ENCODE measurements at places on chromosomes 12 and 14. TPM values are rescaled to one million over a fixed set of nuclear protein-coding genes. Genes with fewer than 3 reads are reported as not detected.

DNA sequence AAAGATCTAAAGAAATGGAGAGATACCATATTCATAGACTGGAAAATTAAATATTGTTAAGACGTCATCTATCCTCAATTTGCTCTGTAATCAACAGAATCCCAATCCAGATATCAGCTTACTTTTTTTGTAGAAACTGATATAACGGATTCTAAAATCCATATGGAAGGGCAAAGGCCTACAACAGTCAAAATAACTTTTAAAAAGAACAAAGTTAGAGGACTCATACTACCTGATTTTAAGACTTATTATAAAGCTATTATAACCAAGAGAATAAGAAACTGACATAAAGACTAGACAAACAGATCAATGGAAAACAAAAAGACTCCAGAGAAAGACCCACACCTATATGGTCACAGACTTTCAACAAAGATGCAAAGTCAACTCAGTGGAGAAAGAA is 6.0 kb downstream of the DDX24 start:
- DNase-seq = no peak

DNA sequence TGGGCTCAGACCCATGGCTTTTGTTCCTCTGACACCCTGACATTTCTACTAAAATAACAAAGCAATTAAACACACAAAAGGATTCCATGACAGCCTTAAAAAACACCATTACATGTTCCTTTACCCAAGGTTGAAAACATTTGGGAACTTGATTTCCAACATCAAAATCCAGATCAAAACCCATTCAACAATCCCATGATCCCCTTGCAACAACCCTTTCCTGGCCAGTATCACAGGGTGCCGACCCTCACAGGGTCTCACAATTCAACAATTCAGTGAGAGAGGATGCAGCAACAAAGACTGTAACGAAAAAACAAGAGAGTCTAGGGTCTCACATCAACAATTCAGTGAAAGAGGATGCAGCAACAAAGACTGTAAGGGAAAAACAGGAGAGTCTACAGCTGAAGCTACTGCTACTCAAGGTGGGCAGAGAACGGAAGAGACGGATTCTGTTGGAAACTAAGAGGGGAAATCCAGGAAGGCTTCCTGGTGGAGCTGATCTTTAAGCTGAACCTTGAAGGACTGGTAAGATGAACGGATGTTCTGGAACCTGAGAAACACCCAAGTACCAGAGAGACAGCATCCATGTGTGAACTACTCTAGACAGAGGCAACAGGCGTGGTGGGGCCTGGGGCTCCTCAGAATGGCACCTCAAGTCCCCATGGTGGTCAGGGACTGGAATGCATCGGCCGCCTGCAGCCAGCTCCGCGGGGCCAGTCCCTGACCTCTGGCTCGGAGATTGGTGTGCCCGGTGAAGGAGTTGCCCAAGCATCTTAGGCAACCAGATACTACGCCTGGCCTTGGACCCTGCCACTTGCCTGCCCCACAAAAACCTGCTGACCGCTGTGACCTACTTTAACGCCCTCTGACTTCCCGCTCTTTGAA is 22.7 kb upstream of the ZFP36L1 start:
- DNase-seq = no peak

GRCh38 chr12:32549675-32550079 is 129.4 kb upstream of the DNM1L start:
- no peak for DNase-seq

GPR68 gene
- total RNA-seq = 11.6 TPM

GRCh38 chr12:16130343-16130742 is 147.1 kb downstream of the SLC15A5 start:
- no peak for DNase-seq

- peak; percentile 20 for DNase-seq
These were observed 23.6 kb upstream of the USP44 start for GRCh38 chr12:95574799-95575452.

DNA sequence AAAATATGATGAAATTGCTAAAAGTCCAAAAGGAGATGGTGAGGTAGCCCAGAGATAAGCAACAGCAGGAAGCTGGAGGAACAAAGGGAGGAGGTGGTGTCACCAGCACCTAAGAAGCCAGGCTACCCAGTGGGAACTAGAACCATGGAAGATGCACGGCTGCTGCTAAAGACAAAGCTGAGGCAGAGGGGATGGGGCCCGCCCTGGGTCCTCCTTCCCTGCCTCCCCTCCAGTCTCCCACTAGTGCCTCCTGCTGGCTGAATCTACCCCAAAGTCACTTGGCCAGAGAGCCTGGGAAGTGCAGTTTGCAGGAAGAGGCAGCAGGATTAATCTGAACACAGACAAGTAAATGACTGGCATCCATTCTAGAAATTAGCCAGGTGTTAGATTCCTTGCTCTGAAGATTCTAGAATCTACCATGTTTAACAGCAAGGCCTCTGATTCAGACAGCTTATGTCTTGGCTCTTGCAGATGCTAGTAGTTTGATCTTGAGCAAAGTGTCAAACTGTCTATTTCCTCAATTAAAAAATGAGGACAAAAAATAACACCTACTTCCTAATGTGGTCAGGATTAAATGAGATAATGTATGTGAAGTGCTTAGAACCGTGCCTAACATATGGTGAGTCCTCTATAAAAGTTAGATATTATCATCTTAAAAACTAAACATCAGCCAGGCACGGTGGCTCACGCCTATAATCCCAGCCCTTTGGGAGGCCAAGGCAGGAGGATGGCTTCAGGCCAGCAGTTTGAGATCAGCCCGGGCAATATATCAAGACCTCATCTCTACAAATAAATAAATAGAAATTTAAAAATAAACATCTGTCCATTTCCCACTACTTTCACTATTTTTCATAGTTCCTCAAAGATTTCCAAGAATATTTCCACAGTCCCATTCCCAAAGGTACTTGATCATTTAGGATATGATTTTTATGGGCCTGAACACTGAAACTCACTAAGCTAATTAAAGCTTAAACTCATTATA is 5.8 kb upstream of the LRP10 start:
- DNase-seq = no peak

DNA sequence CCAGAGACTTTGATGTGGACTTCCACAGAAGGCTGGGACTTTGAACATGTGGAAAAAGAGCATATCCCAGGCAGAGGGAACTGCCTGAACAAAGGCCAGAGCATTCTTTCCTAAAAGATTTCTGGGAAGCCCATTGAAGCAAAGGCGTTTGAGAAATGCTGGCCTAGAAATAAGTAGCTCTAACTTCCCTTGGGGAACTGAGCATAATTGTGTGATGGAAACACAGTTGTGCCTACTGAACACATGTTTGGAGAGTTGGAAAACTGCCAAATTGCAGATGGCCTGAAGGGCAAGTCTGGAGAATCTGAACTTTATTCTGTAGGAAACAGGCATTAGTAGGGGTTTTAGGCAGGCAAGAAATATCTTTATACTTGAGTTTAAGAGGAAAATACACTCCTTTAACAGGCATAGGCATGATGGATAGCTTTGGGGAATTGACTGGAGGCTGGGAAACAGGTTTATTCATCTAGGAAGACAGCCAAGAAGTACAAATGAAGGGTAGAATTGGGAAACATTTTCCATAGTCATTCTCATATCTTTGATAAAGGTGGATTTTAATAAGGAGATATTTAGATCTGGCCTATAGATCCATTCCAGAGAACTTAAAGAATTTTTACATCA is 134.1 kb downstream of the TPH2 start:
- DNase-seq = no peak

DNA sequence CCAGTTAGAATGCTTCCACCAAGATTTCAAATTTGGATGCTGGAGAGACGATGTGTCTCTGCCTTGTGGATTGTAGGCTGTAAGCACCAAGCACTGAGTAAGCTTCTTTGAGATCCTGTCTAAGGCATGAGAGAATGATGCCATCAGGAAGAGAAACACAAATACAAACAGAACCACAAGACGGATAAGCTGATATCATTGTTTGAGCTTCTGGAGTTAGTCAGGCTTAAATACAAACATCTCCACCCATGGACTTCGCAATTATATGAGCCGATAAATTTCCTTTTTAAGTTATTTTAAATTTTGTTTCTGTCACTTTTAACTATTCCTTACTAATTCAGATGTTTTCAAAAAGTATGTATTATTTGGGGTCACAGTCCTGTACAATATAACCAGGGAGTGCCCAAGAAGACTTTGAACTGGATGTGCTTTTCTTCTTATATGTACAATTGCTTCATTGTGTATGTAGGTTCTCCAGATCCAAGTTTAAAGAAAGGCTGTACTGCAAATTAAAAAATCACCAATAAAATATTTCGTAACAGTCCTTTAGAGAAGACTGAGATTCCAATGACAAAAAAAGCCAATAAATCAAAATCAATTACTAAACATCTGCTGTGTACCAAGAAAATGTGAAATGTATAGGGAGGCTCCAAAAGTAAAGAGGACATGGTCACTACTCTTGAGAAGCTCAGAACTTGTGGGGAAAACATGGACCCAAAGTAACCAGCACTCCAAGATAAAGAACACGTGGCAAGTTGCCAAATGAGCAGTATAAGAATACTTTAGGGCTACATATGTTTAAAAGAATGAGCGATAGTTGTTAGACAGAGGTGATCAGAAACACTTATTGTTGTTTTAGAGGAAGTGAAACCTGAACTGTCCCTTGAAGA is 274.1 kb downstream of the ADAMTS20 start:
- peak; percentile 43 for DNase-seq

DNA sequence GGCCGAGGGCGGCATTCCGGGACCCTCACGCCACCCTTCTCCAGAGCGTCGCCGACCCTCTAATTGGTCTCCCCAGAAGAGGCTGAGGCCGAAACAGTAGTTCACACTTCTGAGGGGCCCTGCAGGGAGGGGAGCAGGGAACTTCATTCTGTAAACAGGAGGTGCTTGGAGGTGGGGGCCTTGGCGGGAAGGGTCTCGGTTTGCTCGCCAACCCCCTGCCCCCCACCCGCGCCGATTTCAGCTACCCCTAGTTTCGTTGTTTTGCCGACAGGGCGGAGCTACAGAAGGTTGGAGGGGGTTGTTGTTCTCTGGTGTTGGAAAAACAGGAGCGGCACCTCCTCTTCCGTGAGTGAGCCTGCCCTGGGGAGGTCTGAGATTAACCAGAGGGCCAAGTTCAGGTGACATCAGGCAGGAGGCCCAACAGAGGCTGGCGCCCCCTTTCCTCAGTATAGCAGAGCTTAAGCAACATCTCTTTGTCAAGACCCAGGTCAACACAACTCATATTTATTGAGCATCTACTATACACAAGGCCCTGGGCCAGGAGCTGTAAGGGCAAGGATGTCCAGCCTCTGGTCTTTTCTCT is 682 bp downstream of the ERBB3 start:
- DNase-seq = no peak

DNA sequence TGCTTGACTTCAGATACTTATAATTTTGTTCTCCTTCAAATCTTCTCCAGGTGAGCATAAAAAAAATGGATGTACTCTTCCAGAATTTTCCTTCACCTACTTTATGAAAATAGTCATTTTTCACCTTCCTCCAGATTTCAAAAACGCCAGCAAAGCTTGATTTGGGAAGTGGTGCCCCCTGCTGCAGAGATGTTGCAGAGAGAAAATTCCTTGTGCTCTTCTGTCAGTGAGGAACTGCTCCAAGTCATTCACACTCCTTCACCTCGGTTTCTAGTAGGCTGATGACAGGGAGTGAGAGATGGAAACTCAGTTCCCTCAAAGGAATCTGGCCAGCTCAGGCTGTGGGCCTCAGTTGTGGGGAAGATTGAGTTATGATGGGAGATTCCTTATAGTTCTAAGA is 24.2 kb upstream of the RNASE3 start:
- DNase-seq = no peak

GRCh38 chr12:105935106-105935505 is 203.6 kb downstream of the NUAK1 start:
- peak; percentile 25 for DNase-seq

RNASE7 gene
- not detected for total RNA-seq

- no peak for DNase-seq
These were observed 70.2 kb upstream of the EGLN3 start for GRCh38 chr14:34021096-34021495.

RNASE1 gene
- 6.0 TPM for total RNA-seq

OAS2 gene
- 5.1 TPM for total RNA-seq

SLC6A12 gene
- 3.4 TPM for total RNA-seq

STAT6 gene
- 44.4 TPM for total RNA-seq

HHIPL1 gene
- 2.5 TPM for total RNA-seq

DNA sequence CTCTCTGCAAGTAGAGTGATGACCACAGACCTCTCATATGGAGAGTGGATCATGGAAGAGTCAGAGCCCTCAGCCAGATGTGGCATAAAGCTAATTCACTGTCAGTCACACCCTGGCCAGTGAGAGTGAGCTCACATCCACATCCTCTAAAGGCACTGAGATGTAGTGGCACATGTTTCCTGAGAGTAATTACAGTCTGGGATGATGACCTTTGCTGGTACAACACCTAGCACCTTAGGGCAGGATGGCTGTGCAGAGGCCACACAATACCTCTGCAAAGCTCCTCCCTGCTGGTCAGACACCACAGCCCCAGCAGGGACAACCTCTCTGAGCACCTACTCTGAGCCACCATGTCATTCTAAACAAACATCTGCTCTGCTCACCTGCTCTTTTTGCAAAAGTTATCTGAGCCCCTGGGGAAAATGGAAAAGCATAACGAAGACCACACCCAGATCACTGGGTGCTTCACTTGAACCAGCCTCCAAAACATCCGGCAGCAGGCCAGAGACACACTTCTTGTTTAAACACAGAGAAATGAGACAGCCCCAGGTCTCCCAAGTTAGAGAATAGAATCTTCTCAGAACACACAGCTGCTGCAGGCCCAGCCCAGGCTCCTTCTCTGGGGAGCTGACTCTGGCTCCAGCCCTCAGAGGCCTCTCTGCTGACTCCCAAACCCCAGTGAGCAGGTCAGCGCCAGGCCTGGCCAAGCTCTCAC is 30.3 kb downstream of the PITPNM2 start:
- DNase-seq = no peak

- no peak for DNase-seq
These were observed 55.2 kb upstream of the RIN3 start for GRCh38 chr14:92458136-92459029.

ARID2 gene
- total RNA-seq = 12.9 TPM

GRCh38 chr12:24591079-24591626 is 357.7 kb downstream of the BCAT1 start:
- DNase-seq = no peak

GRCh38 chr12:13745111-13745860 is 236.1 kb downstream of the GRIN2B start:
- DNase-seq = no peak

DNA sequence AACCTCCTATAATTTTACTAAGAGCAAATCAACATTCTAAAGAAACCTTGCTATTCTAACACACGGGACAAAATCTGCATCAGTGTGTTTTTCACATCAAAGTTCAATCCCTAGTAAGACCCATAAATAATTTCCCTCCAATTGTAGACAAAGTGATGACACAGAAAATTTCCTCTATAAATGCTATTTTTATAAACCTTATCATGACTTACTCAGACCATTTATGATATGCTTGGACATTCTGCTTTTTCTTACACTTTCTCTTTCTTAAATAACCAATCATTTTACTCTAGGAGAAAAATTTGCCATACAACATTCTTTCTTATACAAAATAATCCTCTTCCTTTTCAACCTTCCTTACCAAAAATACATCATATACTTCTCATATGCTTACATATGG is 67.0 kb downstream of the SDR9C7 start:
- DNase-seq = no peak

Measured in Daoy (cell line).